ENCODE measurements at places on chromosomes 6 and 20.

GRCh38 chr20:19511931-19512330 lies 246.1 kb upstream of the RIN2 start:
- no peak for DNase-seq

DNA sequence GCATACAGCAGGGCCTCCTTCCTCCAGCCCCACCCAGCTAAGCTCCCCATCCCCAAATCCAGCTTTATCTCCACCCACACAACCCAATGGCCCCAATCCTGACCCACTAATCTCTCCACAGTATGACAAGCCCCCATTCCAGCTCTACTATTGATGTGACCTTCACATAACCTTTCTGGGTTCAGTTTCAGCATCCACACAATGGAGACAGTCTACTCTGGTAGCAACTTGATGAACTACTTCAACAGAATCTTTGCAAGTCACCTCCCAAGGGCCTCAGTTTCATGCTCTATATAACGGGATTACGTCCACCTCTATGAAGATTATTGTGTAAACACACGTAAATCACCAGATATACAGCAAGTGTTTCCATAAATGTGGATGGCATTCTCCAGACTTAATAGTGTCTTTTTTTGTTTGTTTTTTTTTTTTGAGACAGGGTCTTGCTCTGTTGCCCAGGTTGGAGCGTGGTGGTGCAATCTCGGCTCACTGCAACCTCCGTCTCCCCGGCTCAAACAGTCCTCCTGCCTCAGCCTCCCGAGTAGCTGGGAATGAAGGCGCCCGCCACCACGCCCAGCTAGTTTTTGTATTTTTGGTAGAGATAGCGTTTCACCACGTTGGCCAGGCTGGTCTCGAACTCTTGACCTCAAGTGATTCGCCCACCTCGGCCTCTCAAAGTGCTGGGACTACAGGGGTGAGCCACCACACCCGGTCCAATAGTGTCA lies 1.4 kb downstream of the AHCY start:
- DNase-seq: no peak

DNA sequence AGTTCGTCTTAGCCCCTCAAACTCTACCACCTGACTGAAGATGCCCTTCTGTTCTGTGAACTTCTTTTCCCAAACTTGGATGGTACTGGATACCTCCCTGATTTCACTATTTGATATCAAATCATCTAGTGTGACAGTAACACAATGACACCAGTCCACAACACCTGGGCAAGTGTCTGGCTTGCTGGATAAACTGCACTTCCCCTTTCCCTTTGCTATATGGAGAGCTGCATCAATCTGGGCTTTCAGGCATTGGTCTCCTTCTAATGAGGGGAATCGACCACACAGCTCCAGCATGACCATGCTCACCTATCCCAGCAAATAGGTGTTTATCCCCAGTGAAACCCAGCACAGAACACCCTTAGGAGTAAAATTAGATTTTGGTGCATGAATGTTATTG lies 3.1 kb downstream of the F13A1 start:
- no peak for DNase-seq

- no peak for DNase-seq
Observed at GRCh38 chr20:23131766-23132165, 45.6 kb upstream of the CD93 start.

DNA sequence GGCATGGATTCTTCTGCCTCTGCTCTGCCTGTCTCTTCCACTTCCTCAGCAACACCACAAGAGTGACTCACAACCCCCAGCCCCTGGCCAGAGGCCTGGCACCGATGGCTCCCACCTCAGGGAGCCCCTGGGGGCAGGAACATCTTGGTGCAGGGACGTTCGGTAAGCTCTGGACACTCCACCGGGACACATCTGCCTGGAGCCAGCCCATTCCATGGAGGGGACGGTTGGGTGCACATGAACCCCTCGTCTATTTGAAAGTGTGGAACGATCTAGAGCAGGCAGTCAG lies 246.5 kb downstream of the ERMARD start:
- DNase-seq: no peak

GRCh38 chr6:19299129-19299528 lies 538.0 kb upstream of the ID4 start:
- no peak for DNase-seq

DNA sequence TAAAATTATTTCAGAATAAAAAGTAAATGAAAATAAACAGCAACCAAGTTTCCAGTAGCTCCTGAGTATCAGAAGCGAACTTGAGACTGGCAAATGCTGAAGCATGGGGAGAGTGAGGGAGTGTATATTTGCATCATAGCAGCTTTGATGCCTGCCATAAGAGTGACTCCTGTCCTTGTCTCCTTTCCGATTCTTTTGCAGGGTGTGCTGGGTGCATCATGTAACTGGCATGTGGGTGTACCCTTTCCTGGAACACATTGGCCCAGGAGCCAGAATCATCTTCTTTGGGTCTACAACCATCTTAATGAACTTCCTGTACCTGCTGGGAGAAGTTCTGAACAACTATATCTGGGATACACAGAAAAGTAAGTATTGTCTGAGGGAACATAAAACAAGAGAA lies 117.4 kb downstream of the ADAT2 start:
- no peak for DNase-seq

- DNase-seq: no peak
Observed at GRCh38 chr20:35146299-35146919, 727 bp downstream of the EDEM2 start.

DNA sequence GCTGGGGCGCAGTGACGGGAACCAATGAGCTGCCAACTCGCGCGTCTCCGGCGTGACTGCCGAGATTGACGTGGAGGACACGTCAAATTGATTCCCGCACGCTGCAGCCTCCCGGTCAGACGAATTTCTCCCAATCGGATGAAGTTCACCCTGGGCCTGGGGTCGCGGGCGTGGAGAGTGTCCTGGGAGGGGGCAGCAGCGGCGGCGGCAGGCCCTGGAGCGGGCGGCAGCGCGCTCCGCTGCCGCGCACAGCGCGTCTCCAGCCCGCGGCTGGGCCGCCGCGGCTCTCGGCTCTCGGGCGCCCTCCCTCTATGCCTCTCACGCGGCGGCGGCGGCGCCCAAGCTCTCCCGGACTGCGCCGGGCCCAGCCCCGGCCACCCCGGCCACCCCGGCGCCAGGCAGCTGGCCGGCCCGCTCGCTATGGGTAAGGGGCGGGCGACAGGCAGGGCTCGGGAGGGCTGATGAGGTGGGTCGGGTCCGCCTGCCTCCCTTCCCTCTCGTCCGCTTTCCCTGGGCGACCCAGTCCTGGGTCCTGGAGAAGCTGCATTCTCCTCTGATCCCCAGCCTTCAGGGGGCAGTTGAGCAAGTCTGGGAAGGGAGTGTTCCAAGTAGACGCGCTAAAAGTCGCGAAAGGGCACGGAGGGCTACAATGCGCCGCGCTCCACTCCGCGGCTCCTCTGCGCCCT lies at the start of gene PAX1:
Gene PAX1 (plus strand): TSS at position 90 of the 686 bp plus-strand sequence. CDS start 49 bp downstream, at position 139.
- no peak for DNase-seq

- no peak for DNase-seq
Observed at GRCh38 chr6:32842690-32843089, 1.2 kb downstream of the PSMB8 start.

DNA sequence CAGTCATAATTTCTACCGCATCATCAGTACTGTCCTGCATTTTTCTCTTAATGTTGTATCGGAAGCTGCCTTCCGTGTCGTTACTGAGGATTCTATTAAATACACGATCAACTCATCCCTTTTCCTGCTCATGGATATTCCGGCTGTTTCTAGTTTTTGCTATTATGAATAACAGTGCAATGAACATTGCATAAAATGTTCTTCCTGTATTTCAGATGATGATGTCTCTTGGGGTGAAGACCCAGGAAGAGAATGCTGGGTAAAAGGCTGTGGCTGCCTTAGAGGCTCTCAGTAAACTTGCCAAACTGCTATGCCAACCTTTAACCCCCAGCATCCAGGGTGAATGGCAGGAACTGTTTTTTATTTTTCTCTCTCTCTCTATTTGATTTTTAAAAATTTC lies 24.1 kb upstream of the EPB41L1 start:
- DNase-seq: no peak

DNA sequence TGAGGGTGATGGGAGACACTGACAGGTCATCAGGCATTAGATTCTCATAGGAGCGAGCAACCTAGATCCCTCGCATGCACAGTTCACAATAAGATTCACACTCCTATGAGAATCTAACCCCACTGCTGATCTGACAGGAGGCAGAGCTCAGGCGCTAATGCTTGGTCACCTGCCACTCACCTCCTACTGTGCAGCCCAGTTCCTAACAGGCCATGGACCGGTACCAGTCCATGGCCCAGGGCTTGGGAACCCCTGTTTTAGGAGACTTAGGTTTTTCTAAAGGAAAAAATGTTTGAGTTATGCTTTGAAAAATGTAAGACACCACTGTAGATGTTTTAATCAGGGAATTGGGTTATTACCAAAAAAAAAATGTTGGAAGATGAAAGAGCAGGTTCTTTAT lies 6.7 kb downstream of the HLA-E start:
- DNase-seq: no peak

DNA sequence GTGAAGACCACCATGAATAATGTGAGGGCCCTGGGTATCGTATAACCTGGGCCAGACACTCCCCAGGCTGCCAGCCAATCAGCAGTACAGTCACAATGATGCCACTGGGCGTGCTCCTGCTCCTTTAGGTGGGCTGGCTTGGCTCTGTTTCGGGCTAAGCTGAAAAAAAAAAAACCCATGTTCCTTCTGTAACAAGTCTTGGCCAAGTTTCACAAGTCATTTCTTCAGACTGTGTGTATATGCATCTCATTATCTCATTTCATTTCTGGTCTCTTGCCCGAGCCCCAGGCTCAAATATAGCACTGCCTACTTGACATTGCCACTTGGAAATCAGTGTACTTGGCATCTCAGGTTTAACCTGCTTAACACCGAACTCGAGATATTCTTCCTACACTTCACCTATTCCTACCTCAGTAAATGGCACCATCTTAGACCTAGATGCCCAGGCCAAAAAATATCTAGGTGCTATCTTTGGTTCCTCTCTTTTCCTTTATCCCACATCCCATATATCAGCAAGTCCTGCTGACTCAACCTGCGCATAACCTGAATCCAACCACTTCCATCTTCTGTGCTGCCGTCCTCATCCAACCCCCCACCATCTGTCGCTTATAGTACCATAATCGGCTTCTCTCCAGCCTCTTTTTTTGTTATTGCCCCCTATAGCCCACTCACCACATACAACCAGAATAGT lies 1.8 kb downstream of the UQCC2 start:
- DNase-seq: no peak

DNA sequence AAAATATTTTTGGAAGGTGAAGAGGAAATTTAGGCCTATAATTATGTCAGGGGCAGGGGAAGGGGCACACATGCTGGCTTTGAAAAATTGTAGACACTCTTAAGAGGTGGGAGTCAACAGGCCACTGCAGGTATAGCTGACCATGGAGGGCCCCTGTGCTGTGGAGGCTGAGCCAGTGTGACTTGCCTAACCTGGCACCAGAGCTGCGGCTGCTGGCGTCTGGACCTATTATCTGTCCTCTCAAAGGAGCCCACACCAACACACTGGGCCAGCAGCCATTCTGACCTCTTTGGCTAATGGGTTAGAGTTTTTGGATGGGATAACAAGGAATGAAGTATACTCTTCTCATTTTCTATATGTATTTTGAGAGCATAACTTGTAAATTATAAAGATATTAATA lies 4.5 kb downstream of the GID8 start:
- no peak for DNase-seq

Data from NCI-H2107 (cell line).